ENCODE measurements at places on chromosomes 1 and 21.

- DNase-seq = no peak
Observed at GRCh38 chr1:51070011-51070410, 32.0 kb upstream of the C1orf185 start.

DNA sequence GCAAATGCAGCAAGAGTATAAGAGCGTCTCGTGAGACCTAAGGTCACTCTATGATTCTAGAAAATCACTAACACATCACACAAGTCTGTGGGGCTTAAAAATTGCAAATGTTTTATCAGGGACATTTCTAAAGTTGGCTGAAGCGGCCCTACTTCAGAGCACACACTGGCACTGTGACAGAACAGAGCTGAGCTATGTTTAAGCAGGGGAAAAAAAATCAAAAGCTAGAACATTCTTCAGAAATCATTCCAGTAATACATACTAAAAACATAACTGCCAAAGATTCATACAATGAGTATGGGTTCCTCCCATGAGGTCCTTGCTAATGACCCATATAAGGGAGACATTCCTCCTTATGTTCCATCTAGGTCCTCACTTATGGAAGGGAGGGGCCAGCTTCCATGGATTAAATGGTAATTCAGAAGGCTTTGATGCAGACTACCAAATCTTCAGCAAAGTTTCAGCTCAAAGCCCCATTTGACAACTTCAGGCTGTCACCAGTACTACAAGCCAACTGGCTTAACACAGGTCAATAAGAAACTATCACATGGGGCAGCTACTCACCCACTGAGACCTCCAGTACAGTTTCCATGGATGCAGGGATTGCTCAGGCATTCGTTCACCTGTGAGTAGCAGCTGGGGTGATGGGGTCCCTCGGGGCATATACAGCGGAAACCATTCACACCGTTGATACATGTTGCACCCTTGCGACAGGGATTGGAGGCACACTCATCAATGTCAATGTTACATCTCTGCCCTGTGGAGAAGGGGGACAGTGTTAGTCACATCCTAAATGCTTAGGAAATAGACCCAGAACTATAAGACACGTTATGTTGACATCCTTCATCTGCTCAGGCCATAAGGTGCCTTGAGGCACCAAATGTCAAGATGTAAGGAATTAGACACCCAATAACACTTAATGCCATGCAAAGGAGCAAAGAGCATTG lies 58.4 kb upstream of the ADAM30 start:
- DNase-seq = no peak

DNA sequence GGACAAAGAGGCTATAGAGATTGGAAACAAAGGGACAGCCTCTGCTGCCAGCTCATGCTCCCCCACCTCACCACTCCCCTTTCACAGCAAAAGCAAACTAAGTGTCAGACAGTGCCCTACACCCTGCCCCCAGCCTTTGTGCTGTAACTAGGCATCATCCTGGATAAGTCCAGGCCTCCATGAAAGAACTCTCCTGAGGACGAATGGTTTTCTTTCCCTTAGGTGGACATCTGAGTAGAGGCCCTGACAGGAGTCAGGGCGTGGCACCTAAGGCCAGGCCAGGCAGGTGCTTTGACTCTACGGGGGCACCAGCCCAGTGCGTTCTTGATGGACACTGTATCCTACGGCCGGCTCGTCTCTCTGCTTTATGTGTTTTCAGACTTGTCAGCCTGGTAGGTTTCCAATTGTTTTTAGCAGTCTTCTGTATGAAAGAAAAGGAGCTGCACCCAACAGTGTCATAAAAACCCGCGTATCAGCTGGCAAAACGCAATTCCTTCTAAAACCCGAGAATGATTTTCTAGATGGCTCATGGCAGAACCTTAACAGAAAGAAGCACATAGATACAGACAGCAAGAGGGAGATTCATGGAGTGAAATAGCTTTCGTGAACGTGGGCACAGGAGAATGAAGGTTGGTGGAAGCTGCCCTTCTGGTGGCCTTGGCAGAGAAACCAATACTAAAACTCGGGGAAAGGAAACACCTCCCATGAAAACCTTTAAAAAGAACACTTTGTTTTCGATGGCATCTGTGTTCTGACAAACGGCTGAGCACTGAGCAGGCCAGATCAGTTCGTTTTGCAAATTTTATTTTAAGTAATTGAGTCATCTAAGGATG lies 51.7 kb upstream of the AJAP1 start:
- DNase-seq = no peak

- DNase-seq = no peak
Observed at GRCh38 chr1:150909585-150910180, 16.5 kb upstream of the SETDB1 start.

- DNase-seq = no peak
Observed at GRCh38 chr21:15061747-15062605, 2.8 kb downstream of the NRIP1 start.

- DNase-seq = no peak
Observed at GRCh38 chr1:174448531-174448883, 743 bp downstream of the GPR52 start.

DNA sequence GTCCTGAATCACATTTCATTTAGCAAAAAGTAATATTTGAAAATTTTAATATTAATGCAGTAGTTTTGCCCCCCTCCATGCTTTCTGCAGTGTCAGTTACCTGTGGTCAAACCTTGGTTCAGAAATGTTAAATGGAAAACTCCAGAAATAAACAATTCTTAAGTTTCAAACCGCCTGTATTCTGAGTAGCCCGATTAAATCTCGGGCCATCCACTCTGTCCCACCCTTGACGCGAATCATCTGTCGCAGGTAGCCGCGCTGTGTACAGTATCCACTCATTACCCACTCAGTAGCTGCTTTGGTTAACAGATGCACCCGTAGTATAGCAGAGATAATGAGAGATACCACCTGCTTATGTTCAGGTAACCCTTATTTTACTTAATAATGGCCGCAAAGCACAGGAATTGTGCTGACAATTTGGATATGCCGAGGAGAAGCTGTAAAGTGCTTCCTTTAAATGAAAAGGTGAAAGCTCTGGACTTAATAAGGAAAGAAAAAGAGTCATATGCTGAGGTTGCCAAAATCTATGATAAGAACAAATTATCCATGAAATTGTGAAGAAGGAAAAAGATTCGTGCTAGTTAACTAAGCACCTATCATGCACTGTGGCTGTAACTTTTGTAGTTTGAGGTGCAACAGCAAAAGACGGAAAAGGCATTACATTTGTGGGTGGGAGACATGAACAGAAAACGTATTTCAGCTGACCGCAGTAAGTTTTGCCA lies 889 bp upstream of the SCYL3 start:
- DNase-seq = no peak

DNA sequence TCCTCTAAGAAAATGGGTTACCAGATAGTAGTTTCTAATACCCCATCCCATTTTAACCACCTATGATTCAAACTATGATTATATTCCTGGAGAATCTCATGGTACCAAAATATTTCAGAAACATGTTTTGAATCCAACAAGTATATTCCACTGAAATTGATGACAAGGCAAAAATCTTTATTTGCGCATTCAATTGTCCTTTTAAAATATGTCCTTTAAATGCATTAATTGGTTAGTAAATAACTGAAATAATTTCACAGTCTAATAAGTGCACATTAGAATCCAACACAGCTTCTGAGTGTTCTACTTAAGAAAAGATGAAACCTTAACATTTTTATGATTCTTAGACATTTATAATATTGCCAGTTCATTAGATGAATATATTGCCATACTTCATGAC lies 356.6 kb downstream of the SETD4 start:
- no peak for DNase-seq

- DNase-seq = no peak
Observed at GRCh38 chr1:226185141-226186036, 1.2 kb downstream of the ACBD3 start.

DNA sequence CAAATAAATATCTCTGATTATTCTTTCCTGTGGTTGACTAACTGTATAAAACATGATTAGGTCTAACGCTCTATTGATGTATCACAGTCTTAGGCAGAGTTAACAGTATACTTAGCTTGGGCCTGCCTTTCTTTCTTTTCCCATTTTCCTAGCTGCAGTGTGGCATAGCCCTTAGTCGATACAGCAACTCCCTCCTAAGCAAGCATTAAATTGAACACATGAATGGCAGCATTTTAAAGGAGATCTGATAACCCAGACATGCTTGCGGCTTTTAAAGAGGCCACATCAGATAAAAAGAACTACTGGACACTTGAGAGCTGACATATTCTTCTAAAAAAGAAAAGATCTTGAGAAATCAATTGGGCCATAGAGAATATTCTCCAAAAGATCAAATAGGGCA lies 312.0 kb upstream of the TMPRSS15 start:
- DNase-seq = no peak

DNA sequence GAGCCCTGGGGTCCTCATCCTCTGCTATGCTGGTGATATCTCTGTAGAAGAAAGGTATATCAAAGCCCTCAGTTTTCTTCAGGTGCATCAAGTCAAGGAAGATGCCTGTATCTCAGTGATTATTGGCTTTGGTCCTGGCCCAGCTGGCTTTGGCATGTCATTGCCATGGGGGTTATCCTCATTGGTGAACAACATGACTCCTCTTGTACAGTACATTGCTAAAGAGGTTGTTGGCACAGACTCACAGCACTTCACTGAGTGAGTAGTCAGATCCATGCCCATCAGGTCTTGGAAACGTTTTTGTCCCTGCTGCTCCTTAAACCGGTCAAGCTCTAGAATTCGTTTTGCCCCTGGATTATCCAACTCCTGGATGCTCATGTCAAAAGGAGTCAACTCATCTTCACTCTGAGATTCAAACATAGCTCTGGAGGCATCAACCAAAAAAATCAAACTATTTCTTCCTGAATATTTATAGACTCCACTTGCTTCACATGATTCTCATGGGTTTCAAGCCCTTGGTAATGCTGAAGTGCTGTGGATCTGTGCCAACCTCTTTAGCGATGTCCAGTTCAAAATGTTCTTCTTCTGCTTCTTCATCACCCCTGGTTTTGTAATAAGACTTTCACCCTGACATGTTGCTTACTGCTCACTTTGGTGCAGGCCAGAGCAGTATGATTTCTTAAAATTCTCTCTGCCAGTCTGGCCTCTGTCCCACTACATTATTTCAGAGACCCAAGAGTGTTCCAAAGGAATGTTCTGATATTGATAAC lies 43.0 kb upstream of the RAB3GAP2 start:
- no peak for DNase-seq

All from activated T-cell treated with anti-CD3 and anti-CD28 coated beads, Interleukin-2, amount 50 U/mL, for 72 hours (primary cell).